Stimulated activated CD4-positive, alpha-beta T cell treated with anti-CD3 and anti-CD28 coated beads, Interleukin-12 subunit alpha, Interleukin-12 subunit beta, amount 100 ng/mL, for 24 hours (primary cell): ENCODE measurements at places on chromosomes 12 and 14.

- DNase-seq = no peak
Measured at GRCh38 chr12:89069431-89069830, 282.9 kb downstream of the DUSP6 start.

GRCh38 chr14:53144244-53144643 is 8.9 kb downstream of the DDHD1 start:
- no peak for DNase-seq

DNA sequence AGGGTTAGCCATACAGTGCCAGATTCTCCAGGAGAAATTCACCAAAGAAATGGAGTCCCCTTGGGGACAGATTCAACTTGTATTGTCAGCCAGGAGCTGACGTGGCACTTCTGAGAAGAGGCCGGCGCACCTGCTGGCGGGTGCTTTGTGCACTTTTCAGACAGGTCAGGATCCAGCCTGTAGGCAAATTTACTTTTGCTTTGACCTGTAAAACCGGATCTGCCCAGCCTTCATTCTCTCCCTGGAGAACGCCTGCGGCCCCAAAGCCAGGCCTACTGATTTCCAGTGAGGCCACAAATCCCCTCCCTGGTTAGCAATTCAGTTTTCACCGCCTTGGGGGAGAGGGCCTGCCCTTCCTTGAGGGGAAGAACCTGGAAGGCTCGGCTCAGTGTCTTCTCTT is 17.4 kb downstream of the P2RX4 start:
- DNase-seq = no peak

DNA sequence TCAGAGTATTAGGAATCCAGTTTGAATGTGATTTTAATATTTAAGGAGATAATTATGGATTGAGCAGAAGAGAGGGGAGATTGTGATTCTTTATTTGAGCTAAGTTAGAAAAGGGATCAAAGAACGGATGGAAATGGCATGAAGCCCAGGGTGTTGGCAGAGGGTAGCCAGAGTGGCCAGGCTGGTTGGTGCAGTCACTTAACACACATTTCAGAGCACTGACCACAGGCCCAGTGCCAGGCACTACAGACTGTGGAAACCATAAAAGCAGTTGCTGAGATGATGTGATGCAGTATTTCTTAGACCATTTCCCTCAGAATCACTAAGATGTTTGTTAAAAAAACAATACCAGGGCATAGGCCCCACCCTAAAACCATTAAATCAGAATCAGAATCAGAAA is 167.7 kb upstream of the AMIGO2 start:
- DNase-seq = no peak

GRCh38 chr12:127038152-127038551 is 1228.8 kb upstream of the TMEM132C start:
- no peak for DNase-seq

- no peak for DNase-seq
Measured at GRCh38 chr14:26170885-26171284, 426.9 kb downstream of the NOVA1 start.

GRCh38 chr12:108606492-108606891 is 8.6 kb upstream of the TMEM119 start:
- DNase-seq = no peak

GRCh38 chr12:130701402-130701744 is 14.7 kb downstream of the RIMBP2 start:
- DNase-seq = no peak

DNA sequence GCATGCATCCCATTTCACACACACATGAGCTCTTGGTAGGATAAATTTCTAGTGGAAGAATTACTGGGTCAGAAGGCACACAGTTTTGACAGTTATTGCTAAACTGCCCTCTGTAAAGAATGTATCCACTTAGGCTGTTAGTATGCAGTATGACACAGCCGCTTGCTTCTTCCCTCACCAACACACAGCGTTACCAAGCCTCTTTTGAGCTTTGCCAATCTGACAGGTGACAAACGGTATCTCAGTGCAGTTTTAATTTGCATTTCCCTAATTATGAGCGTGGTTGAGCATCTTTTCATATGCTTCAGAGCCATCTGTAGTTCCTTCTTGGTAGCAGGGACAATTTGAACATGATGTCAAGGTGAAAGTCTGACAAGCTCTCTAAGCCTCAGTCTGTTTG is 42.9 kb downstream of the HRK start:
- no peak for DNase-seq

- DNase-seq = no peak
Measured at GRCh38 chr14:105846312-105846711, 319.9 kb downstream of the TMEM121 start.

DNA sequence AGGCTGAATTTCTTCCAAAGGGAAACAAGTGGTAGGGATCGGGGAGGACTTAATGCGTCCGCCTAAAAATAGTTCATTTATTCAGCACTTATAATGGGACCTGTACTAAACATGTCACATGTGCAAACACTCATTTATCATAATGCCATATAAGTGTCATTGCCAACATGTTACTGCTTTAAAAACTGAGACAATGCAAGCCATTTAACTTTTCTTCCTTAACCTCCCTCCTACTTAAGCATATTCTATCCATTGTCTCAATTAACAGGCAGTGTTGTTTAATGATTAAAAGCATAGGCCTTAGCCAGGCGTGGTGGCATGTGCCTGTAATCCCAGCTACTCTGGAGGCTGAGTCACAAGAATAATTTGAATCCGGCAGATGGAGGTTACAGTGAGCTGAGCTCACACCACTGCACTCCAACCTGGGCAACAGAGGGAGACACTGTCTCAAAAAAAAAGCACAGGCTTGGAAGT is 13.5 kb upstream of the SCFD1 start:
- DNase-seq = no peak

DNA sequence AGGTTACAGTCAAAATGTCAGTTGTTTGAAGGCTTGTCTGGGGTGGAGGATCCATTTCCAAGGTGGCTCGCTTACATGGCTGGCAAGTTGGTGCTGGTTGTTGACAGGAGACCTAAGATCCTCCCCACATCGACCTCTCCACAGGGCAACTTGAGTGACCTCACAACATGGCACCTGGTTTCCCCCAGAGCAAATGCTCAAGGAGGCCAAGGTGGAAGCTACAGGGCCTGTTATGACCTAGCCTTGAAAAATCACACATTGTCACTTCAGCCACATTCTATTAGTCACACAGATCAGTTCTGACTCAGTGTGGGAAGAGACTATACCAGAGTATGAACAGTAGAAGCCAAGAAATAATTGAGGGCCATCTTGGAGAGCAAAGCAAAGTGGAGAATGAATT is 11.3 kb upstream of the GNG2 start:
- peak; percentile 27 for DNase-seq

DNA sequence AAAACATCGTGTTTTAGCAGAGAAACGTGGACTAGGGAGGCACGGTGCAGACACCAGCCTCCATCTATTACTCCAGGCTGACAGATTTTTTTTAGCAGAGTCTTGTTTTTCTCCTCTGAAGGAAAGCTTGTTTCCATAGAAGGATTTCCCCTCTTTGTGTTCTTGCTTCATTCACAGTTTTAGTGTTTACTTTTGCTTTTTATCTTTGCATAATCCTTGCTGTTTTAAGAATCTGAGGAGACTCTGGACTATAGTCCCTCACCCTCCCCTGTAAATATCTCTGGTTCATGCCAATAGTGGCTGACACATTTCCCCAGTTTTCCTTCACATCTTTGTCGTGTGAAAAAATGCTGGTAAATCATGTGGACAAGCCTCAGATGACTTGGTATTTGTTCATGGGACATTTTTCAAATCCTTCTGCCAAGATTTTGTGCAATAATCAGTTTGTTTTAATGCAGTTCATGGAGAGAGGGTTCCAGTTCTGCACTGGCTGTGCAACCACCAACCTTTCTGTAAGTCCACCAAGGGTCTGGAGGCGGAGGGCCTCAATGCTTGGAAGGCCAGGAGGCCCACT is 39.9 kb upstream of the TMCC3 start:
- no peak for DNase-seq

DNA sequence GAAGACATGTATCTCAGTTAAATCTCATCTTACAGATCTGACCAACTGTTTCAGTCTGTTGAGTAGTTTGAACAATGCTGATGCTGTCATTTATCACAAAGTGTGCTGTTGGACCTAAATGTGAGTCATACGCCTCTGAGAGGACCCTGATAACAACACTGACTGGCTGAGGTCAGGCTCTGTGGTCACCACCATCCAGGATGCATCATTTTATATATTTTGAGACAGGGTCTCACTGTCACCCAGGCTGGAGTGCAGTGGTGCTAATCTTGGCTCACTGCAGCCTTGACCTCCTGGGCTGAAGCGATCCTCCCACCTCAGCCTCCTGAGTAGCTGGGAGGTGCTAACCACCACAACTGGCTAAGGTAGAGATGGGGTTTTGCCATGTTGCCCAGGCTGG is 181.0 kb upstream of the RGS6 start:
- DNase-seq = no peak

GRCh38 chr12:55797068-55797467 is 20.5 kb downstream of the SARNP start:
- DNase-seq = no peak

- no peak for DNase-seq
Measured at GRCh38 chr12:44654646-44655639, 221.2 kb downstream of the NELL2 start.

GRCh38 chr14:21264025-21264801 is 5.0 kb downstream of the HNRNPC start:
- no peak for DNase-seq

GRCh38 chr12:56205445-56205844 is 16.2 kb upstream of the SMARCC2 start:
- DNase-seq = no peak

GRCh38 chr12:54590978-54591591 is 2.6 kb upstream of the PPP1R1A start:
- no peak for DNase-seq

GRCh38 chr14:34835312-34835711 is 39.8 kb downstream of the BAZ1A start:
- DNase-seq = no peak

DNA sequence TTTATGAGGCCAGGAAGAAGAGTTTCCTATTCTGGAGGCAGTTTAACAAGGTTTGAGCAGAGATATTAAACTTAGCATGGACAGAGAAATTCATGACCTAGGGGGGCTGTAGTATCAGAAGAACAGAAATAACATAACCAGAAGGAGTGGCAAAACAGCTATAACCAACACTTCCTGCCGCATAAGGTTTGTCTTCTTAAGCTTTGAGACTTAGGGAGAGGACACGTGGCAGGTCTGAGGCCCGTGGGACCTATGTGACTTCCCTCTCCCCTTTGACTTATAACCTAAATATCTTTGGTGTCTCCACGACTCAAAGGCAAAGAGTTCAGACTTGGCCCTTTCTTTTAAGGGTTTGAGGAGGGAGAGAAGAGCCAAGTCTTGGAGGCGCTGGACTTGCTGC is 119.1 kb upstream of the PZP start:
- no peak for DNase-seq

DNA sequence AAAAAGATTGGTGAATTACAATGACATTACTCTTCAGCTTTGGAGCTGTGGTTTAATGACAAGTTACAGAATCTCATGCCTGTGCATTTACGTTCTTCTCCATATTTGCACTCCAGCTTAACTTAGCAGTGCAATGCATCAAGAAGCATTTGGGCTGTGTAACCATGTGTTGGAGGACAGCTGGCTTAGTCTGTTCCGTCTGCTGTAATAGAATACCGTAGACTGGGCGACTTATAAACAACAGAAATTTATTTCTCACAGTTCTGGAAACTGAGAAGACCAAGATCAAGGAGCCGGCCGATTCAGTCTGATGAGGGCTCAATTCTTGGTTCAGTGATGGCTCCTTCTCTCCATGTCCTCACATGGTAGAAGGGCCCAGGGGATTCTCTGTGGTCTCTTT is 943.5 kb downstream of the BCL11B start:
- DNase-seq = no peak

DNA sequence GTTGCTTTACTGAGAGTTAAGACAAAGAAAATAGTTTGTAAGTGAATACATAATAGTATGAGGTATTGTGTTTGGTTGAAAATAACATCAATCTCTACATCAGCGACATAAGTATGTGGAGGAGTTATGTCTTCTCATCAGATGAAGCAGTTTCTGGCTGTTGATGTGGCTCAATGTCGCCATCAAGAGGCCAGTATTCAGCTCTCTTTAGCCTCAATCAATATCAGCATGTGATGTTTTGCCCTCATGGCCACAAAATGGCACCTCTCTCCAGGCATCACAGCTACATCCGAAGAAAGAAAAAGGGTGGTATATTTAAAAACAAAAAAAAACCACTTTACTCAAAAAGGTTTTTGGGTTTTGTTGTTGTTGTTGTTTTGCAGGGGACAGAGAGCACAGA is 302.3 kb upstream of the TMEM132C start:
- DNase-seq = no peak

DNA sequence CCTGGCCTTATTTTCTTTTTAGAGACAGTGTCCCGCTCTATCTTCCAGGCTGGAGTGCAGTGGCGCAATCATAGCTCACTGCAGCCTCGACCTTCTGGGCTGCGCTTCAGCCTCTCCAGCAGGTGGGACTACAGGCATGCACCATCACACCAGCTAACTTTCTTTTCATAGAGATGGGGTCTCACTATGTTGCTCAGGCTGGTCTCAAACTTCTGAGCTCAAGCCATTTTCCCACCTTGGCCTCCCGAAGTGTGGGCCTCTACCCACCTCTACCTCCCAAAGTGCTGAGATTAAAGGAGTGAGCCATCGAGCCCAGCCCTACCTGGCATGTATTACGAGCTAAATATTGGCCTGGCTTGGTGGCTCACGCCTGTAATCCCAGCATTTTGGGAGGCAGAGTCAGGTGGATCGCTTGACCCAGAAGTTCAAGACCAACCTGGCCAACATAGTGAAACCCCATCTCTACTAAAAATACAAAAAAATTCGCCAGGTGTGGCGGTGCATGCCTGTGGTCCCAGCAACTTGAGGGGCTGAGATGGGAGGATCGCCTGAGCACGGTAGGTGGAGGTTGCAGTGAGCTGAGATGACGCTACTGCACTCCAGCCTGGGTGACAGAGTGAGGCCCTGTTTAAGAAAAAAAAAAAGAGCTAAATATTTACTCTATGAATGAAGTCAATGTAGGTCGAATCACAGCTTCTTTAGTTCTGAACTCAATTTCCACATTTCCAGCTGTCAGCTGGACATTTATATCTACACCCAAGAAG is 7.6 kb upstream of the RILPL1 start:
- no peak for DNase-seq

- DNase-seq = no peak
Measured at GRCh38 chr12:58481811-58482210, 438.5 kb downstream of the LRIG3 start.

DNA sequence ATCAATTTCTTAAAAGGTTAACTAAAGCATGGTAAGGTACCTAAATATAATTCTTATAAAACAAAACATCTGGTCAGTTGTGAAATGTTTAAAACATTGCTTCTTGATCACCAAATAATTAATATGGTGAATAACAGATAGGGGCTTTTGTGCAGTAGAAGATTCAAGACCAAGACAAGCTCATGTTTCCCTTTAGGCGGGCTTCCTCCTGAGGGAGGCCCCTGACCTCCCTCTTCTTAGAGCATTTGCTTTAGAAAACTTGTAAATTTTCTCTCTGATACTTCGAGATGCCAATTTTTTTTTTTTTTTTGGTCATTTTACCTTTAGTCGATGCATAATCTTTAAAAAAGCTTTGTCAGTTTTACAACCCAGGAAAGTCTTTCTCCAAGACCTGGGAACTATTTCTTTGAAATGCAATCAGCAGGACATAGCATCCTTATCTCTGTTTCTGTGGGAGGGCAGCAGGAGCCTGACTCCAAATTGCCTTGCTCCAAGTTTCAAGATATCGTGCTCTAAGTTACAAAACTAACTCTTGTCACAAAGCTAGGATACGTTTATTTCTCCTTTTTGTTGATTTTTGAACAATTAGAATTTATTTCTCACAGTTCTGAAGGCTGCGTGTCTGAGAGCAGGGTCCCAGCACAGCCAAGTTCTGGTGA is 66.6 kb upstream of the BICD1 start:
- no peak for DNase-seq

- DNase-seq = no peak
Measured at GRCh38 chr12:108369736-108370396, 30.8 kb upstream of the CMKLR1 start.
